Non-pigmented ciliary epithelial cell (primary cell): ENCODE measurements at places on chromosomes 1 and 21.

- DNase-seq = no peak
Measured at GRCh38 chr1:15110128-15110866, 43.2 kb upstream of the TMEM51 start.

- DNase-seq = no peak
Measured at GRCh38 chr1:8632102-8632501, 185.3 kb downstream of the RERE start.

DNA sequence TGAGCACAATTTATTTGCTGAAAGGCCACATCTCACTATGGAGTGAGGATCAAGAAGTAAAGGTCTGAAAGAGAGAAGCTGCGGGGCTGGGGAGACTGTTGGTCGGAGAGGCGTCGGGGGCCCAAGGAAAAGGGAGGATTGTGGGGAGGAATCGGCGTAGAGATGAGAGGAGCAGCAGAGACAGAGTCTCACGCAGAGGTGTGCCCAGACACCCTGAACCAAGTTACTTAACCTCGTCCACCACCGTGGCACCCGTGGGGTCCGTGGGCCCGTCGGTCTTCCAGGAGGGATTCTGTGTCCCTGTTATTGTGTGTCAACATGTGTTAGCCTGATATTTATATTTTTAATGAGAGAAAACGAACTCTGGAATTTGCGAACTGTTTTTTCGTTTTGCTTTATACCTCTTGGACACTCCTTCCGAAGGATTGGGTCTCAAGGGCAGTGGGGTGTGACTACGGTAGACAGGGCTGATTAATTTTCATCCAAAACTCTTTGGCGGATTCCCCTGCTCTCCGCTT, 3.8 kb upstream of the NBPF1 start:
- DNase-seq = no peak

GRCh38 chr1:245260110-245260882, 105.5 kb downstream of the KIF26B start:
- DNase-seq = no peak

DNA sequence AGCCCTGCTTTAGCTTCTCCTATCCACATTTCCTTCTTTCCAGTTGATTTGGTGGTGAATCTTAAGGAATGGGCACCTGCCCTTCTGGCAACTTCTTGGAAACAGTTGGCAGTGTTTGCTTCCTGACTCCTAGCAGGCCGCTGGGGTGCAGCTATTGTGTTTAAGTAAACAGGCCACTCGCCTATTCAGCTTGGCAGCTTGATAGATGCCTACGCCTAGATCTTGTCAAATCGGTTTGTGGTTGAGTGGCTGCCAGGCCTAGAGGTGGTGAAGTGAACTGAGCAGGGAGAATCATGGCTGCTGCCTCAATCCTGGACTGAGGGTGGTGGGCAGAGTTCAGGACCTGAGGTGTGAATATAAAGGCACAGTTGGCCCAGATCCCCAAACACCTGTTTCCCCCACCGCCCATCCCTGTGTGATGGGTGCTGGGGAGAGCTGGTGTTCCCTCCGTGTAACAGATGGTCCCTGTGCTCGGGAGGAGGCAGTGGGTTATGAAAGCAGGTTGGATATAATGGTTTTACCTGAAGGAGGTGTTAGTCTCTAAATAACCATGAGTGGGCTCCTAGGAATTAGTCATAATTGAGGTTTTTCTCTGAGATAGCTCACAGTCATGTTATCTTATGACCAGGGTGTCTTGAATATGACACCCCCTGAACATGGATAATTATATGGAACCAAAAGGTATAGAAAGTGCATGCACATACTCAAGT, 940 bp upstream of the PLA2G2C start:
- no peak for DNase-seq

- no peak for DNase-seq
Measured at GRCh38 chr1:53319296-53320101, 8.4 kb downstream of the LRP8 start.

DNA sequence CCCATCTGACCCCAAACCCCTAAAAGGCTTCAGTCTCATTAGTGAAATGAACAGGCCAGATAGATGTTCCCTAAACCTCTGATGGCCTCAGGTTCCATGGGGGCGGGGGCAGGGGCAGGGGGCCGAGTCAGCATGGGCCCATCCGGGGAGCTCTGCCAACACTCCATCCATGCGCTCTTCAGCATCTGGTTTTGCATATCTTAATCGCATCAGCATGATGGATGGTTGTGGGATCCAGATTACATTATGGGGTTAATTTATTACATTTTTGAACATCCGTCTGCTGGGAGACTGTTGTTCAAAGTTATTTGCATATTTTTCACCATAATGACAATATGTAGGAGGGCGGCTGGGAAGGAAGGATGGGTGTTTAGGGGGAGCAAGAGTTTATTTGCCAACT, 3.1 kb upstream of the MAD2L2 start:
- DNase-seq = no peak

DNA sequence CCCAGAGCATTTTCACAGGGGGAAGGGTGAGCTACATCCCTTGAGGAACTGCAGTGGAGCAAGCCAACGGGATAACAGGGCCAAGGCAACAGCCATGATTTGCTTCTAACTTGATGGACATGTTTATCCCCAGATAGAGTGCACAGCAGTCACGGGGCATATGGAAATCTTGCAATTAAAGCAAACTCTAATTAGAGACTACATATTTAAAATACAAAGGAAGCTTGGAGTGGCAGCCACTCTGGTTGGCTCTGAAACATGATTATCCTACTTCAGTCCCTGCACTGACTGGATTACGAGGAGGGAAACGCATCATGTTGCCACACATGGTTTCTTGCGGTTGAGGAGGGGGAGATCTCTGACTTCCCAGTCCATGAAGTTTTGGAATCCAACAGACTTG, 60.8 kb downstream of the BEND5 start:
- DNase-seq = no peak

GRCh38 chr1:6209661-6210580, 4.0 kb downstream of the RNF207 start:
- no peak for DNase-seq

- DNase-seq = no peak
Measured at GRCh38 chr1:91735266-91735845, 150.6 kb downstream of the TGFBR3 start.

DNA sequence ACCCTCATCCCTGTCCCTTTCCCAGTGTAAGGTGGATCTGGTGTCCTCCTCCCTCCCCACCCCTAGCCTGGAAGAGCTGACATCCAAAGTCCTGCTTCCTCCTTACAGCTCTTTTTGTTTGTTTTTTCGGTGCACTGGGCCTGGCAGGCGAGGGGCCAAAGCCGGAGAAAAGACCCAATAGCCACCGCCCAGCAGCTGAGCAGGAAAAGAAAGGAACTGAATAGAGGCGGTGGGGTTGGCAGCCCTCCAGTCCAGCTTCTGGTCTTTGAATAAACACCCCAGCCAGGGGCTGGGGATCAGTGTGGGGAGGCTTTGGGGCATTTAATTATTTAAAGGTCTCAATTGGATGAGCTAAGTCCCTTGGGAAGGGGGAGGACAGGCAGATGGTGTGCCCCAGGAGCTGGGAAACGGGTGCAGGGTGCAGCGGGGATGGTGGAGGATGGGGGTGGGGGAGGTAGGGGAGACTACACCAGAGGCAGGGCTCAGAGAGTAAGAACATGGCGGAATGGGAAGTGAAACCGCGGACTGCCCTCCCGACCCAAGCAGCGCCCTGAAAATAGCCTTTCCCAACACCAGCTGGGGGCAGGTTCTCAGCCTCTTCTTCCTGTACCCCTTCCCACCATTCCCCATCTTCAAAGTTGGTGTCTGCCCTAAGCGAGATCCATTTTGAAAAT, 20.2 kb downstream of the BTG2 start:
- DNase-seq = no peak
